Fibroblast of the aortic adventitia (primary cell): ENCODE measurements at places on chromosomes 5 and 9. TPM values are rescaled to one million over a fixed set of nuclear protein-coding genes. Genes with fewer than 3 reads are reported as not detected.

GRCh38 chr5:170183816-170184687 lies 48.7 kb upstream of the C5orf58 start:
- peak; percentile 63 for DNase-seq

Gene RGP1
- 7.8 and 16.0 TPM in 2 replicates for total RNA-seq

- DNase-seq, result no peak
These were observed 385 bp downstream of the LTC4S start for GRCh38 chr5:179794171-179794570.

DNA sequence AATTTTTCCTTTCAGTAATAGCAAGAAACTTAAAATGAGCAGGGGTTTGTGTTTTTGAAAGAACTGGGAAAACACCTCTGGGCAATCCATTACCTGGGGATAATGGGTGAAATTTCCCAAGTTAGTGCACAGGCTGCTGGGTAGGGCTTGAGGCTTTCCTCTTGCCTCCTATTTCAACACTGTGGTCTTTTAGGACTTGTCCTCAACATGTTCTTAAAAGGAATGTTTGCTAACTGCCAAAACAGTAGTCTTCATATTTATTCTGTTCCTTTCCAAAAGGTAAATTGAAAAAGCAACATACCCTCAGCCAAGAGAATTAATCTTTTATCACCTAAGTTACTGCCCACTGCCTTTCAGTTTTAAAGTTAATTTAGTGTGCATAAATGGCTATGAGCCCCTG lies 158.3 kb upstream of the CCDC152 start:
- DNase-seq, result no peak

- no peak for DNase-seq
These were observed 67.3 kb downstream of the SNX30 start for GRCh38 chr9:112817860-112818203.

Gene TPM2
- total RNA-seq, result 484 and 2,099 TPM in 2 replicates

DNA sequence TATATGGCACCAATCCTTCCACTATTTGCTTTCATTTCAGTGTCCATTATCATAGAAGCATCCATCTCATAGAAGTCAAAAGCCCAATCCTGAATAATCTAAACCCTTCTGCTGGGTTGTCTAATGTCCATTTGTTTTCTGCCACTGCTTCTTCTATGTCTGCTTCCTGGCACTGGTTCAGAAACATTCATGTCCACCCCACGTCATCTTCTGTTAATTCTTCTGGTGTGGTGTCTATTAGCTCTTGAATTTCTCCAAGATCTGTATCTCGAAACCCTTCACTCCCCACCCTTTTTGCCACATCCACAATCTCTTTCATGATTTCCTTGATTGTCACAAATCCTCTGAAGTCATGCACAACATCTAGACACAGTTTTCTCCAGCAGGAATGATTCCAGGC lies 23.2 kb upstream of the GOLGA1 start:
- DNase-seq, result no peak

- DNase-seq, result peak; percentile 76
These were observed 4.5 kb downstream of the SNX30 start for GRCh38 chr9:112755016-112755427.

Gene NIM1K
- total RNA-seq, result 0.65 and 1.9 TPM in 2 replicates

GRCh38 chr5:101024299-101024698 lies 121.2 kb upstream of the ST8SIA4 start:
- DNase-seq, result no peak

- no peak for DNase-seq
These were observed 11.0 kb downstream of the ABCA2 start for GRCh38 chr9:137017071-137017470.

DNA sequence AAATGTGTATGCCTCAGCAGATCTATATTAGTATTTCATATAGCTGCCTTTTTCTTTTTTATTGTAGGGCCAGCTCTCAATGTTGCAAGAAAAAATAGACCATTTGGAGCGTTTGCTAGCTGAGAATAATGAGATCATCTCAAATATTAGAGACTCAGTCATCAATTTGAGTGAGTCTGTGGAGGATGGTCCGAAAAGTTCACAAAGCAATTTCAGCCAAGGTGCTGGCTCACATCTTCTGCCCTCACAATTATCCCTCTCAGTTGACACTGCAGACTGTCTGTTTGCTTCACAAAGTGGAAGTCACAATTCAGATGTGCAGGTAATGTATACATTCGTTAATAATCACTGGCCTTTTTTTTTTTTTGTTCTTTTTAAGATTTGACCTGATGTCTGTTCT lies 23.7 kb downstream of the MAN2A1 start:
- no peak for DNase-seq

GRCh38 chr9:135163023-135163780 lies 75.7 kb downstream of the OLFM1 start:
- no peak for DNase-seq

Gene SAXO1
- total RNA-seq, result 0.08 and 0.18 TPM in 2 replicates

Gene STPG3
- not detected in 2 replicates for total RNA-seq

Gene ADAMTS16
- total RNA-seq, result 0.27 TPM in 1 of 2 replicates, not detected in the other

DNA sequence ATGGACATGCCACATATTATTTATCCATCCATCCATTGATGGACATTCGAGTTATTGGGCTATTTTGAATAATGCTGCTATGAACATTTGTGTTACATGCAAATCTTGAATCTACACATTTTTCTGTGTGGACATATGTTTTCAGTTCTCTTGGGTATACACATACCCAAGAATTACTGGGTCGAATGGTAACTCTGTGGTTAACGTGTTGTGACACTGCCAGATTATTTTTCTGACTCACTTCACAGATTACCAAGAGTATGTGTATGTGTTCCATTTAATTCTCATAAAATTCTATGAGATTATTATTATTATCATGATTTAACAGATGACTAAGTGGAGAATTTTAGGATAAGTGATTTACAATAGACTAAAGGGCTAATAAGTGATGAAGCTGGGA lies 26.7 kb downstream of the CYFIP2 start:
- no peak for DNase-seq

- no peak for DNase-seq
These were observed 8.1 kb upstream of the KLF9 start for GRCh38 chr9:70422371-70423043.

- DNase-seq, result peak; percentile 68
These were observed at the start of gene TPM2 for GRCh38 chr9:35689542-35690293. TSS of gene TPM2 (minus strand) at chr9:35689925. CDS start at chr9:35689817, 108 bp downstream.

GRCh38 chr9:7910426-7911020 lies 110.9 kb upstream of the DMAC1 start:
- DNase-seq, result no peak

GRCh38 chr5:82285206-82285605 lies 7.1 kb upstream of the RPS23 start:
- no peak for DNase-seq

GRCh38 chr9:10005206-10005605 lies 607.6 kb downstream of the PTPRD start:
- peak; percentile 0 for DNase-seq

GRCh38 chr5:73027361-73027760 lies 71.5 kb downstream of the FCHO2 start:
- DNase-seq, result no peak

GRCh38 chr5:140348104-140348503 lies 1.7 kb upstream of the HBEGF start:
- no peak for DNase-seq

GRCh38 chr9:97510797-97511654 lies 9.6 kb downstream of the TMOD1 start:
- DNase-seq, result peak; percentile 65

DNA sequence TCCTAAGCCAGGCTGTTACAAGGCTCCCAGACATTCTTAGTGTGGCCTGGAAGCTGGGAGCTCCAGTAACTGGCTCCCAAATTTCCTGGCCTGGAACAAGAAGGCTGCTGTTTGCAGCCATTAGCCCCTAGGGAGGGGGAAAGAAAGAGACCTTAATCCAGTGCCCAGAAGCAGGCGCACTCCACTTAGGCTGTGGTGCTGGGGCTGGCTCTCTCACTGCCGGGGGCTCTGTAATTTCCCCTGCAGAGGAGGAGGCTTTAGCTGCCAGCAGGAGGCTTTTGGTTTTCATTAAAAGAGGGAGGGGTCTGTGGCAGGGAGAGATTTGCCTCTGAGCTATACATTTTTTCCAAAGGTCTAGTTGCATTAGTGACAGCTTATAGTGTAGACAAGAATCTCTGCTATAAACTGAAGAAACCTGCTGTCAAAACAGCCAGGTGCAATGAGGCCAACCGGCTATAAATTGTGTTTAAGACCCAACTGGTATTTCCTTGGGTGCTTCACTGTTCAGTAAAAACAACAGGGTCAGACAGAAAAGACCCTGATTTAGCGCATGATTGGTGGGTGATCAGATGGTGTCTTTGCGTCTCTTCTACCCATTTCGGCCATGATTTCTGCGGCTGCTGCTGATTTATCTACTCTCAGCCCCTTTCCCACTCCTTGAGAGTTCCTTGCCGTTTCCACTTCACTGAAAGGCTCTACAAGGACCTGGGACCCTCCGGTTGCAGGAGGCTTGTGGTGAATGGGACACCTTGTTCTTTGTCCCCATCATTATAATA lies 254.6 kb downstream of the AOPEP start:
- DNase-seq, result no peak

Gene HMCN2
- total RNA-seq, result not detected in 2 replicates

Gene LPCAT1
- 41.3 and 56.0 TPM in 2 replicates for total RNA-seq

Gene PDLIM4
- 37.3 and 41.8 TPM in 2 replicates for total RNA-seq

DNA sequence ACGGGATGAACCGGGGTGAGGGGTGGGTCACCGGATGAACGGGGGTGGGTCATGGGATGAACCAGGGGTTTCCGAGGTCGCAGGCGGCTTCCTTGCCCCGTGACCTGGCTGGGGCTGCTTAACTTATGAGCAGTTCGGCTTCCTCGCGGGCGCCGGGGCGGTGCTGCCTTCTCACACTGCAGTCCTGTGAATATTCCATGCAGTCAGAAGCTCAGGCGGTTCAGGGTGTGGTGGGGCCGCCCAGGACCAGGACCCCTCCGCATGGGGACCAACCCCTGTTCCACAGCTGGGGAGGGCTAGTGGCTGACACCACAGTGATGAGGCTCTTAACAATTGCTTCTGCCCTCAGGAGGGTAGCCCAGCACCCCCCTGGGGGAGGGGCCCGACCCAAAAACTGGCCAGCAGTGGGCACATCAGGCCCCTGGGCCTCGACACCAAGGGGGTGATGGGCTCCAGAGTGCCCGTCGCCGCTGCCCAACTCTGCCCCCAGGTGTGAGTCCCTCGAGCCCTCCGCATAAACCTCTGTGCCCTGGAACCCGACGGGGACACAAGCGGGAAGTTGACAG lies 30.9 kb upstream of the SLC9A3 start:
- DNase-seq, result no peak

DNA sequence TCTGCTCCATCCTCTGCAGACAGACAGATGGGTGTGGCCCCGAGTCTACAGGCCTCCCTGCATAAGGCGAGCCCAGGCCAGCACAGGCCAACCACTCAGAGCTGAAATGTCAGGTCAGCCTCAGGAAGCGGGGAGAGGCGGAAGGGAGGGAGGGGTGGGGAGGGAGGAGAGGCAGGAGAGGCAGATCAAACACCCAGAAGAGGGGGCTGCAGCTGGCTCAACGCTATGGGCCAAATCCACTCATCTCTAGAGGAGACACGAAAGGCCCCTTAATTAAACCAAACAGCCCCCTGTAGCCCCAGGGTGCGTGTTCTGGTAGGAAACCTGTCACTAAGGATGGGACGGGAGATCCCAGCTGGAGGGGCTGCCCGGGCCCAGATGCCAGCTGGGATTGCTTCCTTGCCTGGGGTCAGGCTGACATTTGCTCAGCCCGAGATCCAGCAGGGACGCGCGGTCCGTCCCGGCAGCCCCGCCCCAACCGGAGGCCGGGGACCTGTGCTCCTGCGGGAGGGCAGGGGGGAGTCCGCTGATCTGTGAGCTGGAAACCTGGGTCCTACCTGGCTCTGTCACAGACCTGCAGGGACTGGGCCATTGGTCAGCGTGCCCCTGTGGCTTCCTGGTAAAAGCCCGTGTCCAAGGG lies 97.2 kb upstream of the SARDH start:
- no peak for DNase-seq

Gene BAAT
- not detected in 2 replicates for total RNA-seq

Gene PDE8B
- not detected in 2 replicates for total RNA-seq

- DNase-seq, result no peak
These were observed 359.8 kb upstream of the ZNF608 start for GRCh38 chr5:125106271-125106670.

DNA sequence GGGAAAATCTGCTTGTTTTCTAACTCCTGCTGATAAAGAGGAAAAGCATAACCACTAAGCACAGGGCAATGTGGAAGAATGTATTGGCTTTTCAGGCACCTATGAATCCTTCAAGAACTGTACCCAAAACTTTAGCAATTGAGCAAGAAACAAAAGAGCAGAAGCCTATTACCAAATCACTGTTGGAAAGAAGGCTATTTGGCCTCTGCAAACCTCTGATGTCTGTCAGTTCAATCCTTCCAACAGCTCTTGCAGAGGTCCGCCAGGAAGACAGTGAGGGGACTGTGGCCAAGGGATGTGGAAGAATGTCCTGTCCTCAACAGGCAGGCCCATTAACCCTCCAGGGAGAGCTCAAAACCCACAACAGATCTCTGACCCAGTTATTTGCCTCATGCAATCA lies 328.6 kb downstream of the ENC1 start:
- peak; percentile 63 for DNase-seq

- DNase-seq, result no peak
These were observed 18.2 kb downstream of the NR2F1 start for GRCh38 chr5:93601071-93601801.

GRCh38 chr9:107750741-107751566 lies 261.4 kb upstream of the KLF4 start:
- peak; percentile 100 for DNase-seq

- no peak for DNase-seq
These were observed 151.1 kb upstream of the APC start for GRCh38 chr5:112586596-112587062.

DNA sequence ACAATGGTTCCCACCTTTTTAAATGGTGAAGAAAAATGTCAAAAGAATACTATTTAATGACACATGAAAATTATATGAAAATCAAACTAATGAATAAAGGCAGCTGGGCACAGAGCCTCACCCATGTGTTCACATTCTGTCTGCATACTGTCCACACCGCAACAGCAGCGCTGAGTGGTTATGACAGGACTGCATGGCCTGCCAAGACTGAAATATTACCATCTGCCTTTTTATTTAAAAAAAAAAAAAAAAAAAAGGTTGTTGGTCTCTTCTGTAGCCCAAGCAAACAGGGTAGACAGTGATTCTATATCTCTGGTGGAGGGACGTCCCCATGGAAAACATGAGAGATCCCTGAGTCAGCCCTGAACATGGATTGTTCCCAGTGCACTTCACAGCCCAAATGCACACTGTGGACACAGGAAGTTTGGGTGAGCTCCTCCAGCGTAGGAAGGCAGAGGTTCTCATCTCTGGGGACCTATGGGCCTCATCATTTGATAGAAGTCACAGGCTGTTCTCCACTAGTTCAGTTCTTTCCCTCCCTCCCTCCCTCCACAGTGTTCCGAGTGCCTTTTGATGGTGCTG lies 44.9 kb upstream of the SHC3 start:
- peak; percentile 21 for DNase-seq
